ENCODE measurements at places on chromosomes 11 and 22. TPM values are rescaled to one million over a fixed set of nuclear protein-coding genes. Genes with fewer than 3 reads are reported as not detected.
A peak's percentile ranks its signal among the peaks of the same experiment; 100 is the strongest.

The PANX2 gene
- total RNA-seq, result 0.30 TPM

DNA sequence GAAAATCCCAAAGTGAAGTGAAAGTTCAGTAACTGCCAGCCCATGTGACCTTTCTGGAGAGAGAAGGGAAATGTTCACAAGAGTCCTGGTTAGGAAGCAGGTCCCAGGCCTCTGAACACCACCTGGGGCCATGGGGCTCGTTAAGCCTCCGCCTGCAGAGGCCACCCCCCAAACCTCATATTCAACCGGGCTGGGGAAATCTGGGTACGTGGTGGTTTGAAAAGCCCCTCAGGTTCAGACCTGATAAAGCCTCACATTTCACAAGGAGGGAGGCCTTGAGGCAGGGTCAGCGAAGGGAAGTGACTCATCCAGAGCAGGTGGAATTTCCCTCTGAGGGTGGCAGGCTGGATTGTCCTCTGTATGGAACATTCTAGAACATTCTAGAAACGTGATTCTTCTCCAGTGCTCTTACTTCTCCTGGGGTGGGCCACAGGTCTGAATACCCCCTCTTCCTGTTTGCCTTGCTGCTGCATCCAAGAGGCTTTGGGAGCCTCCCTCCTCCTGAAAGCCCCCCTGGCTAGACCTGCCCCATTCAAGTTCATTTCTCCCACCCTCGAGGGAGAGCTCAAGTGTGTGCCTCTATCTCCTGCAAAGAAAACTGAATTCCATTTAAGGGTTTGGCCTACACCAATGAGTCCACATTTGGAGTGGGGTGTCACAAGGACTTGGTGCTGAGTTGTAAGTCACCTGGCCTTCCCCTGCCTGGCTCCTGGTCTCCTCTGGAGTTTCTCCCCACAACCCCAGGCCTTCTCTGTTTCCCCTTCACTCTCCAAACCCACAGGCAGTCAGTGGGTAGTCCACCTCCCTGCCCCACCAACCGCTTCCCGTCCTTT lies 6.3 kb downstream of the FXYD2 start:
- DNase-seq, result no peak

GRCh38 chr11:76216536-76217325 lies 10.4 kb upstream of the WNT11 start:
- DNase-seq, result no peak

The CALCA gene
- not detected for total RNA-seq

DNA sequence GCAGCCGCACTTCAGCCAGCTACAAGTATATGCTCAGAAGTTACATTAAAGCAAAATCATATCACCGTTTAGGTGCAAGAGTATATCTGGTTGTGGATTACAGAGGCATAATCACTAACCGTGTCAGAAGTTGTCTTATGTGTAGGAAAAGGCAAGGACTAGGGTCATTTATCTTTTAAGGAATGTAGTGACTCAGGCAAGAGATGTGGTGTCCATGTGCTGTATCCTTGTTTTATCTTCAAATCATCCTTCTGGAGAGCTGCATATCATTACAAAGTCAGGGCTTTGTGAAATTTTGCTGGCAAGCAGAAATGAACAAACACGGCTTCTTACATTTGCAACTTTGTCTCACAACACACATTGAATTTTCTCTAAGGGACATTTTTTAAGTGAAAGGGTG lies 12.7 kb upstream of the CHORDC1 start:
- DNase-seq, result no peak

DNA sequence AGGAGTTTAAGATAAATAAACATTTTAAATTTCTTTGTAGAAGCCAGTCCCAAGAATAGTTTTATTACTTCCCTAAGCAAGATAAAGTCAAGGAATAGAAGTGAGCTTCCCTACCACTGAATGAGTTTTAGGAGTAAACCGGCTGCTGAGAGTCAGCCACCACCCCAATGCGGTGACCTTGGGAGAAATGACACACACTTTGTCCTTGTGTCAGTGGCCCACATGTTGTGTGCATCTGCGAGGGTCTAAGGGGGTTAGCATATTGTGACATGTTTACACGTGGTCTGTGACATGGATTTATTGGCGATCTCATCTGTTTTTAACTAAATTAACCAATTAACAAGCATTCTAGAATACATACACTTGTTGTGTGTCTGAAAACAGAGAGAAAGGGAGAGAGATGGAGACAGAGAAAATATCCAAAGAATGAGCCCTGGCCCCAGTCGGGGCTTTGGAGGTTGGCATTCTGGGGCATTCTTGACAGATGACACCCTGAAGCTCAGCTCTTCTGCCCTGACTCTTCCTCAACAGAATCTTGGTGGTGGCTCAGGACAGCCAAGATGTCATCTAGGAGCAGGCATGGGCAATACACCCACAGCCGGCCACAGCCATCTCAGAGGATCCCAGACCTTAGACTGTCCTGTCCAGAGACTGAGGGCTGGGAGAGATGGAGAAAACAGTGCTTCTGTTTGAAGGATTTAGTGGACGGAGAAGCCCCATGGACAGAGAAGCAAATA lies 29.7 kb upstream of the TMPRSS4 start:
- no peak for DNase-seq

The MALAT1 gene
- 23,607 TPM for total RNA-seq

DNA sequence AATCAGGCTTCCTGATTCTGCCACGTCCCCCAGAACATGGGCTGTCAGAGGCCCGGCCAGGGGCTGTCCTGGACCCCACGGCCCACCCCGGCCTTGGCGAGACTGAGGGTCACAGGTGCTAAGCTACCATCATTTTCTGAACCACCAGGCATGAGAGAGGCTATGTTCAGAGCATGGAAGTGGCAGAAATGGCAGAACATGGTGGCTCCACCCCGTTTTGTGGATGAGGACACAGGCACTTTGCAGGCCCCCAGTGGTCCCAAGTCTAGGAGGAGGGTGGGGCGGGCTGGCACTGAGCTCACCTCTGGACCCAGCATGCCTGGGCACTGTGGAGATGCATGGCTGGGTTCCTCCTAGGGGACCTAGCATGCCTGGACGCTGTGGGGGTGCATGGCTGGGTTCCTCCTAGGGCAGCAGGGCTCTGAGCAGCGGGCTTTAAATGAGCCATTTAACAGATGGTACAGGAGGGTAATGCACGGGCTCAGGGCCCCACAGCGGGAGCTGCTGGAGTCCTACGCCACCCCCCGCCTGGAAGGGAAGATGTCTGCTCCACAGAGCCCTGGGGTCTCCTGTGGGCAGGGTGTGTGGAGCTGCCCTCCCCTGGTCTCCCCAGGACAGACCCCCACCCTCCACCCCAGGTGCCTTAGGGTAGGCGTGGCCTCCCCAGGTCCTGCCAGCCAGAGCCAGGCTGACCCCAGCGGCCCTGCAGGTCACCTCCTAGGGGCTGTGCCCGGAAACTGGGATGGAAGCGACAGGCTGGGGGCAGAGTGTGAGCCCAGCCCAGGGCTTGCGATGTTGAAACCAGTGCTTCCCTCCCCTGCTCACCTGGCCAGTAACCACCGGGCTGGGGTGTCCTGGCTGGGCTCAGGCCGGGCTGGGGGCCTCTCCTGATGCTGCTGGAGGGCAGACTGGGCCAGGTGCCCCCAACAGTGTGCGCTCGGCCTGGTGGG lies 6.1 kb upstream of the MUC5AC start:
- no peak for DNase-seq

- no peak for DNase-seq
These were observed 705.0 kb downstream of the NELL1 start for GRCh38 chr11:21374376-21374775.

GRCh38 chr11:117546431-117547194 lies 219.0 kb downstream of the CEP164 start:
- DNase-seq, result peak; percentile 50

The COMMD9 gene
- 22.3 TPM for total RNA-seq

The CD3G gene
- 0.10 TPM for total RNA-seq

The KREMEN1 gene
- total RNA-seq, result 30.4 TPM
